Panc1 (cell line): ENCODE measurements at places on chromosomes 3 and 15. TPM values are rescaled to one million over a fixed set of nuclear protein-coding genes. Genes with fewer than 3 reads are reported as not detected.

Gene CPLX3
- total RNA-seq, result not detected

Gene UROC1
- not detected for total RNA-seq

Gene RETNLB
- total RNA-seq, result not detected

Gene MOBP
- total RNA-seq, result not detected

Gene UQCRC1
- total RNA-seq, result 227 TPM
